ENCODE measurements at places on chromosomes 11 and 22. TPM values are rescaled to one million over a fixed set of nuclear protein-coding genes. Genes with fewer than 3 reads are reported as not detected.
A peak's percentile ranks its signal among the peaks of the same experiment; 100 is the strongest.

DNA sequence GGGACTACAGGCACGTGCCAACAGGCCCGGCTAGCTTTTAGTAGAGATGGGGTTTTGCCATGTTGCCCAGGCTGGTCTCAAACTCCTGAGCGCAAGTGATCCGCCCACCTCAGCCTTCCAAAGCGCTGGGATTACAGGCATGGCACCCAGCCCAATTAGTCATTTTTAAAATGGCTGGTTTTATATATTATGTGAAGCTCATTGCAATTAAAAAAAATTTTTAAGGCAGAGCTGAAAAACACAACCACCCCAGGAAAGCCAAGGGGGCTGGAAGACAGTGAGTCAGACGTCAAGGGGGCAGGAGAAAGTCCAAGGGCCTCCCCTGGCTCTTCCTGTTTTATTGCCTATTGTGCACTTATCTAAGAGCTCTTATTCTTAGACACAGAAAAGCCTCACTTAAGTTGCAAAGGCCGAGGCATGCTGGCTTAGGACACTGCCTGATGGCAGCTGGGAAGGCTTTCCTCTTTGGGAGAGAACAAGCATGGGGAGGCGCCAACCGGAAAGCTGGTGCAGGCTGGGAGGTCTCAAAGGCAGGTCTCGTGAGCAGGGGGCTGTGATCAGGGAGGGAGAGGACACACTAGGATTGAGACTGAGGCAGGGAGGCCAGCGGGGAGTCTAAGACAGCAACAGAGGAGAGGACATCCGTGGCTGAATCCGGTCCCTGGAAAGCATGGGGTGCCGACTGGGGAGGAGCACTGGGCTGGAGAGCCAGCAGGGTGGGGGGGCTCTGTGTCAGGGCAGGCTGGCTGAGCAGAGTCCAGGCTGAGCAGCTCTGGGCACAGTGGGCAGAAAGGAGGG, 11.1 kb upstream of the OSM start:
- DNase-seq, result no peak
- no peaks in the 10 kb centered on the region for H3K27me3 ChIP-seq
- peaks cover 30% of the 10 kb centered on the region for H3K4me1 ChIP-seq
- H3K27ac ChIP-seq, result no peak overlapping the region
- no peaks in the 10 kb centered on the region for H3K36me3 ChIP-seq

DNA sequence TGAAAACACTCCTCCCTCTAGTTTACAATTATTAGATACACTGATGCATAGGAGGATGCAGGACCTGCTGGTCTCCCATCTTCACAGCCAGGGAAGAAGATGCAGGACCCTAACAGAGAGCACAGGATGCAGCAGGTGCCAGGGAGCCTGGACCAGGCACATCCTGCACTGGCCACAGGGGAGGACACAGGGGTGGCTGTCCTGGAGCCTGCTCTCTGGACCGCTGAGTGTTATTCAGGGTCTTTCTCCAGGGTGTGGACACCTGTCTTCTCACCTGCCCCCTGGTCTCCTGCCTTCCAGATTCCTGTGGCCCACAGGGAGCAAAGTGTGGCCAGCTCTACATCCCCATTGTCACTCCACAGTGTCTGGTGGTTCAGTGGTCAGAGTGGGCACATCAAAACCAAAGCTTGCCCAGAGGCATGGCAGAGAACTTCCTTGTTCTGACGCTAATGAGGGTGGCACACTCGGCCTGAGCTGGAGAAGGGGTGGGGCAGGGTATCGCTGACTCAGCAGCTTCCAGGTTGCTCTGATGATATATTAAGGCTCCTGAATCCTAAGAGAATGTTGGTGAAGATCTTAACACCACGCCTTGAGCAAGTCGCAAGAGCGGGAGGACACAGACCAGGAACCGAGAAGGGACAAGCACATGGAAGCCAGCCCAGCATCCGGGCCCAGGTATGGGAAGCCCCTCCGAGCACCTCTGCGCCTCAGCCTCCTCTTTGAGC, at the start of gene APOBEC3A:
Gene APOBEC3A, plus strand, starts transcription at position 564 of the 725 bp plus-strand sequence. Its CDS starts 83 bp downstream, at position 647.
- peak within 1 kb of the TSS; percentile 47 for H3K27ac ChIP-seq
- H3K4me3 ChIP-seq, result no peak within 1 kb of the TSS
- peak; percentile 56 for DNase-seq
- H3K4me1 ChIP-seq, result peaks cover 24% of the 10 kb centered on the region
- H3K27me3 ChIP-seq, result peaks cover 11% of the 10 kb centered on the region
- no peaks in the 10 kb centered on the region for H3K36me3 ChIP-seq

DNA sequence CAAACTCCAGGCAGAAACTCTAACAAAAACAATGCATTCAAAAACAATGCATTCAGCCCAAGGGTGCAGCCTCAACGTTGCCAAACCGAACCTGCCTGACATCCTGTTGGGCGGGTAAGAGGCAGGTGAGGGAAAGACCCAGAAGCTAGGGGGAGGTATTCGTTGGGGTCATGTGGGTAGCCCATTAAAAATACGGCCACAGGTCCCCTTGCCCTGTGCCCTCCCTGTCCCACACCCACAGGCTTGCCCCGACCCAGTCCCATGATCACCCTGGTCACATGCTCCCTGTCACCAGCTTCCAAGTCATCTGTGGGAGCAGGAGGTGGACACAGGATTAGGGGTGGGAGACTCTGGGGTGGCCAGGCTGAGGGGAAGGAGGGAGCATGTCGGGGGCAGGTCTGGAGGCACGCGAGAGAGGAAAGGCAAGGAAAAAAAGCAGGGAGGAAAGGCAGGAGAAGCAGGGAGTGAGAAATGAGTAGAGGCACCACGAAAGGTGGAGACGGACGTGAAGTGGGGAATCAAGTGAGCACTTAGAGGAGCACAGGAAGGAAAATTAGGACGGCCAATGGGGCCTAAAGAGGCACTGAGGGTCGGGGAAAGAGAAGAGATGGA, 683 bp downstream of the PLA2G6 start:
- H3K4me1 ChIP-seq, result peaks cover 52% of the 10 kb centered on the region
- H3K36me3 ChIP-seq, result no peaks in the 10 kb centered on the region
- peak overlapping the region; percentile 98 for H3K4me3 ChIP-seq
- peak overlapping the region; percentile 100 for H3K27ac ChIP-seq
- H3K27me3 ChIP-seq, result no peaks in the 10 kb centered on the region

- H3K36me3 ChIP-seq, result peaks cover 5% of the 10 kb centered on the region
- peak overlapping the region; percentile 11 for H3K4me3 ChIP-seq
- H3K27me3 ChIP-seq, result no peaks in the 10 kb centered on the region
- peaks cover 19% of the 10 kb centered on the region for H3K4me1 ChIP-seq
- peak overlapping the region; percentile 51 for H3K27ac ChIP-seq
Observed at GRCh38 chr11:102295045-102295444, 22.2 kb upstream of the BIRC3 start.

DNA sequence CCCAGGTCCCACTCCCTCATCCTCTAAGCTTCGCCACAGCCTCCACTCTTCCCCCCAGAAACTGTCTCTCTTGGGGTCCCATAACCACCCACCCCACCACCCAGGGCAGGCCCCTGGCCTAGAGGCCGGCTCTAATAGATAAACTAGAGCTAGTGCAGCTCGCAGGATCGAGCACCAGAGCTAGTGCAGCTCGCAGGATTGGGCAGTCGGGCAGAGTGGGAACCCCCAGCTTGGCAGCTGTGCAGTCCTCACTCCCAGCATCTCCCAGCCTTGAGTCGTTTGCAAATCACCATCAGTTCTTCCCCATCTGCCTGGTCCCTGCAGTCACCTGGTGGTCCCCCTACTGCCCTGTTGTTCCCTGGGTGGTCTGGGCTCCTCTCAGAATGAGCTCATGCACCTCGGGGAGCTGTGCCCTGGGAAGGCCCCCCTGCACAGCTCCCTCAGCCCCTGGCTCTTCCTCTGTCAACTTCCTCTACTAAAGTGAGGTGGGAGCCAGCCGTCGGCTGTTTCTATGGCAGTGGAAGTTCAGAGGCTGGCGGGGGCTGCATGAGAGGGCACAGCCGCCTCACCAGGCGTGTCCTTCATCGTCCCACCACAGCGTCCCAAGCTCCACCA, 15.5 kb upstream of the SHANK2 start:
- no peak overlapping the region for H3K4me3 ChIP-seq
- H3K36me3 ChIP-seq, result no peaks in the 10 kb centered on the region
- H3K27me3 ChIP-seq, result peaks cover 7% of the 10 kb centered on the region
- no peak for DNase-seq
- H3K27ac ChIP-seq, result no peak overlapping the region
- H3K4me1 ChIP-seq, result no peaks in the 10 kb centered on the region

DNA sequence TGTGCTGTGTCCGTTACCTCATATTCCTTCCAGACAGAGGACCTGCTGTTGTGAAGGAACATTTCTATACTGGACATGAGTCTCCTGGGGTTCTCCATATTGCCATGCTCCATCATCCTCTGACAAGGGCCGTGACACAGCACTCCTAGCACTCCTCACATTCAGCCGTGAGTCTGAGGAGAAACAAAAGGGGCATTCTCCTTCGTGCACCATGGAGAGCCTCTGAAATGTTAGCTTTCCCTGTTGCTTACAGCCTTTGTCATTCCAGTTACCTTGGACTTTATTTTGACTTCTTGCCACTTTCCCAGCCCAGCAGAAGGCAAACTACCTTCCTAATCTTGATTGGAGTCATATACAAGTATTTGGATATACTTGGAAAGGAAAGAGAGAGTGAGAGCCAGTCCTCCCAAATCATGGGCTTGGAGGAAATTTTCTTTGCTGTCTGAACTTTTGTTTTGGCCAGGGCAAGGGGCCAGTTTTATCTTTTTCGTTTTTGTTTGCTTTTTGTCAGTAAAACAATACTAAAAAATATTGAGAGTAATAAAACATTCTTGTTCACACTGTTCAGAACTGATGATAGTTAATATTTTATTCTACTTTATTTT, 29.1 kb upstream of the TECTA start:
- H3K36me3 ChIP-seq, result peaks cover 18% of the 10 kb centered on the region
- no peak overlapping the region for H3K27ac ChIP-seq
- H3K27me3 ChIP-seq, result no peaks in the 10 kb centered on the region
- H3K4me1 ChIP-seq, result no peaks in the 10 kb centered on the region

GRCh38 chr11:90635151-90635550, 412.3 kb upstream of the CHORDC1 start:
- no peak for DNase-seq
- H3K27me3 ChIP-seq, result no peaks in the 10 kb centered on the region
- no peak overlapping the region for H3K27ac ChIP-seq
- no peak overlapping the region for H3K4me3 ChIP-seq

GRCh38 chr11:15911377-15912044, 444.8 kb downstream of the SOX6 start:
- no peak overlapping the region for H3K27ac ChIP-seq
- no peak for DNase-seq
- no peaks in the 10 kb centered on the region for H3K36me3 ChIP-seq
- no peak overlapping the region for H3K4me3 ChIP-seq
- no peaks in the 10 kb centered on the region for H3K27me3 ChIP-seq

DNA sequence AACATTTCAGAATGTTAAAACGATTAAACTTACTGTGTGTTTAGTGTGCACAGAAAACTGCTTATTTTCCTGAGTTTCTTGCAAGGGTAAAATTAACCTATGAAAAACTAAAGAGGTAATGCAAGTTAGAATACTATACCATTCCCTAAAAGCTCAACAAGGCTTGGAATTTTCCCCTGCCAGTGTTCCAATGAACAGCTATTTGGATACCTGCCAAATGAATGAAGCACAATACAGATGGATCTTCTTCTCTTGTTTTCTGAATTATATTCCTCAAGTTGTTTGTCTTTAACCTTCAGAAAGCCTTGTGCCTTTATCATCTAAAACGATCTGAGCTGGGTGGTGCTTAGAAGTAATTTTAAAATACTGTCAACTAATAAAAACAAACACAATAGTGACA, 204.5 kb downstream of the LRRC4C start:
- no peak overlapping the region for H3K27ac ChIP-seq
- DNase-seq, result no peak
- no peaks in the 10 kb centered on the region for H3K27me3 ChIP-seq

GRCh38 chr11:107821199-107821927, 37.2 kb downstream of the SLC35F2 start:
- peaks cover 2% of the 10 kb centered on the region for H3K27me3 ChIP-seq
- H3K27ac ChIP-seq, result no peak overlapping the region

DNA sequence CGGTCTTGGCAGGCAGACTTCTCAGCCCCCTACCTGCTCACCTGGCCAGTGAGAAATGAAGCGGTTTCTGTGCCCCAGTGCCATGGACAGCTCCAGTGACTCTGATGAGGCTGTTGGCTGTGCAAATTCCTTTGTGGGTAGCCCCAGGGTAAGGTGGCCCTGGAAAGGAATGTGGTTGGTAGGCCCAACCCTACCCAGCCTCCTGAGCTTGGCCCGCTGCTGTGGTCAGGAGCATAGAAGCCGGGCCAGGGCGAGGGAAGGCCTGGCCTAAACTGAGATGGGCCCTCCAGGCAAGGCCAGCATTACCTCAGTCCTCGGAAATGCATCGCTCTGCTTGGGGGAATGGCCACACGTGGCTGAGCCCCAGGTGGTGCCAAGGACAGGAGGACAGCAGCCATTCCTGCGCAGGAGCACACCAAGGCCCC, 16.9 kb downstream of the DAGLA start:
- H3K27ac ChIP-seq, result no peak overlapping the region
- no peaks in the 10 kb centered on the region for H3K27me3 ChIP-seq
- H3K4me3 ChIP-seq, result no peak overlapping the region
- no peak for DNase-seq

- no peaks in the 10 kb centered on the region for H3K36me3 ChIP-seq
- no peaks in the 10 kb centered on the region for H3K27me3 ChIP-seq
- no peak for DNase-seq
- H3K27ac ChIP-seq, result no peak overlapping the region
Observed at GRCh38 chr11:19281555-19281954, 40.8 kb upstream of the E2F8 start.

GRCh38 chr11:118633979-118634378, 26.6 kb downstream of the PHLDB1 start:
- H3K27me3 ChIP-seq, result peaks cover 2% of the 10 kb centered on the region
- H3K4me3 ChIP-seq, result no peak overlapping the region

- no peaks in the 10 kb centered on the region for H3K4me1 ChIP-seq
- peaks cover 18% of the 10 kb centered on the region for H3K36me3 ChIP-seq
- H3K27ac ChIP-seq, result no peak overlapping the region
- no peak overlapping the region for H3K4me3 ChIP-seq
- DNase-seq, result no peak
Observed at GRCh38 chr11:43298397-43298796, 13.4 kb upstream of the API5 start.

SGSM1 gene
- 0.75 TPM for total RNA-seq

CDON gene
- 0.59 TPM for total RNA-seq

IGF2 gene
- not detected for total RNA-seq

MS4A7 gene
- 0.70 TPM for total RNA-seq

WBP2NL gene
- total RNA-seq, result 1.5 TPM

SYNGR1 gene
- total RNA-seq, result 1.1 TPM

OR8D2 gene
- not detected for total RNA-seq

FIBIN gene
- total RNA-seq, result not detected

HBD gene
- total RNA-seq, result not detected

GPHA2 gene
- total RNA-seq, result not detected

CDC45 gene
- total RNA-seq, result 137 TPM
